CD4-positive, alpha-beta T cell treated with Interleukin-15 for 1 hour (primary cell): ENCODE measurements at places on chromosomes 11 and 22.

DNA sequence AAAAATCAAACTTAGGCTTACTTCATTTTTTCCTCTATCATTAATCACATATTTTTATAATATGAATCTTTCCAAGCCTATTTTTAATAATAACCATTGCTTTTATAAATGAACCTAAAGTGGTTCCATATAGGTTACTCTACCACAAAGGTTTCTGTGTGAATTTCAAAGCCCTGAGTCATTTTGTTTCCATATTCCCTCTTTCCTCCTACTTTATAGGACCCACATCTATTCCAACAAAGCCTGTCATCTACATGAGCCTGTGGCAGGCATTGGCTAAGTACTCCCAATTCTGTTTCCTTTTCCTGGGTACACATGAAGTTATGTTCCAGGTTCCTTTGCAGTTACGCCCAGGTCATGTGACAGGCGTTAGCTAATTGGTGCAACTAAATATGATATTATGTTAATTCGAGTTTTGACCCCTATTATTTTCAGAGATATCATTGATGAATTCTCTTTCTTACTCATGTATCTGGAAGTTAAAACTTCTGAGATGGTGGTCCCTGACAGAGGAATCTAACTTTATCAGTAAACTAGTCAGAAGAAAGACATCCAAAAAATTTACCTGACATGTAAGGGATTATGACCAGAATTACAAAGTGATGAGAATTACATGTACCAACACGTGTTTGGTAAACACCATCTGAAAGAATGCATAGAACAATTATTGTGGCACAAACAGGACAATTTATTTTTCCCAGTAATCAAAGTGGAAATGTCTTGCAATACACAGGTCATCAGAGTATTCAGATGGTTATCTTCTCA lies 1264.0 kb upstream of the CNTN5 start:
- no peak for DNase-seq

DNA sequence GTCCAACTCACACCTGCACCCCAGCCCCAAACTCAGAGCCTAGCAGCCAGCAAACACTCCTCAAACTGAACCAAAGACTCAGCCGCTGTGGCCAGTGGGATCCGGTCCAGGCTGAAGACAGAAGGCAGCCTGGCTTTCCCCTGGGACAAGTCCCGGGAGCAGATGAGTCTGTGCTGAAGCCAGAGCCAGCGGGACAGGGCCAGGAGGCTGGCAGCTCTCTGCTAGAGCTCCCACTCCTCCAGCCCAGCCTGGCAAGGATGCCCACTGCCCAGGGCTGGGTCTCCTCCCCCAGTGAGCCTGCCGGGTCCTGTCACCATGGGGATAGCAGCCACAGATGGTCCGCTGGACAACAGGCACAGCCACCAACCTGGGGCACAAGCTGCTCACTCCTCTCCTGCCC lies 42.9 kb upstream of the PRR5 start:
- no peak for DNase-seq

DNA sequence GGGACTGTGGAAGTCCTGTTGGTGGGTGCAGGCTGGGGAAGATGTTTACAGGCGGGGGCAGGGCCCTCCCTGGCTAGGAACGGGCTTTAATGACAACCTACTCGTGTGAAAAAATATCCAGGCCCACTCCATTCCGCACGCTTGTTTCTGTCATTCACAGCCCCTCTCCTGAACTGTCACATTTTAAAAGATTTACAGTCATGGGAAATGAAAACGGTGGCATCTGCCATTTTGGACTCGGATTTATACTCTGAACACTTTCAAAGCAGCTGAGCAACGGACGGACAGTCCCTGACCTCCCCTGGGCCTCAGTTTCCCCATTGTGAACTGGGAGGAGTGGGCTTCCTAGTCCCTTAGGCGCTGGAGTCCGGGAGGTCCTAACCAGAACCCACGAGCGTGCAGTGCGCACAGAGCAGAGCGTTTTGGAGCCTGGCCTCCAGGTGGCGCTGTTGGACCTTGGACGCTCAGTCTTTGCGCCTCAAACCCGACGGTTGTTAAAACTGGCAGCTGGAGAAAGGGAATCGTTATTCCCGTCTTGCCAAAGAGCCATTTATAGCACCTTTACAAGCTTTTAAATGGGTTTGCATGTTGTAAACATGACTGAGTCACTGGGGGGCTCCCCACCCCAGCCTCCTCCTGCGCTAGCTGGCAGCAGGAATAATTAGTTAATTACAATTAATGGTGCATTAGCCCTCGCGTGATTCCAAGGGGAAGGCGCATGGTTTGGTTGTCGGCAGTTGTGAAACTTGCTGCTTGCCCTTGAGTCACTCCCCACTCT lies 75.3 kb downstream of the FBLN1 start:
- peak; percentile 66 for DNase-seq

- no peak for DNase-seq
Observed at GRCh38 chr11:9120664-9121468, 29.5 kb upstream of the SCUBE2 start.

GRCh38 chr22:25536589-25536988 lies 27.9 kb upstream of the GRK3 start:
- no peak for DNase-seq

- DNase-seq = no peak
Observed at GRCh38 chr11:108732395-108732794, 67.5 kb downstream of the DDX10 start.

- DNase-seq = no peak
Observed at GRCh38 chr22:23845265-23846080, 6.7 kb upstream of the DERL3 start.

DNA sequence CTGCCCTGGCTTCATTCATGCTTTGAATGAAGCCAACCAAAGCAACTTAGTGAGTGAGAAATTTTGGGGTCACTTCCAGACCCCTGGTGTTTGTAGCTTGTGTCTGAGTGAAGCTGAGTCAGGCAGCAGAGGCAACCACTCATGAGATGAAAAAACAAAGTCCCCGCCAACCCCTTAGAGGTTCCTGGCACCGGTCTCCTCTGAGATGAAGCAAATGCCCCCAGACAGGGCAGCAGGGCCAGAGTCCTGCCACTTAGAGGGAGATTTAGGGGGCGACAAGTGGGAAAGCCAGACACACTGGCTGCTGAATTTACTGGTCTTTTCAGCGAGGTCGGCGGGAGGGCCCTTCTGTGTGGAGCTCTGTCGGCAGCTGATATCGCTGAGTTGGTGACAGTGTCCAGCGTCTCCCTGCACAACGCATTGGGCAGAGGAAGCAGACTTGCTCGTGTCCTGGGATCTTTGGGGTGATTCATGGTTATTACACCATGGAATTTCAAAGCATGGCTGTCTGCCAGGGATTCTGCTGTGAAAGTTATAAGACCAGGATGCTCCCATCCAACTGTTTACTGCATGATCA lies 482.6 kb downstream of the MIAT start:
- no peak for DNase-seq

DNA sequence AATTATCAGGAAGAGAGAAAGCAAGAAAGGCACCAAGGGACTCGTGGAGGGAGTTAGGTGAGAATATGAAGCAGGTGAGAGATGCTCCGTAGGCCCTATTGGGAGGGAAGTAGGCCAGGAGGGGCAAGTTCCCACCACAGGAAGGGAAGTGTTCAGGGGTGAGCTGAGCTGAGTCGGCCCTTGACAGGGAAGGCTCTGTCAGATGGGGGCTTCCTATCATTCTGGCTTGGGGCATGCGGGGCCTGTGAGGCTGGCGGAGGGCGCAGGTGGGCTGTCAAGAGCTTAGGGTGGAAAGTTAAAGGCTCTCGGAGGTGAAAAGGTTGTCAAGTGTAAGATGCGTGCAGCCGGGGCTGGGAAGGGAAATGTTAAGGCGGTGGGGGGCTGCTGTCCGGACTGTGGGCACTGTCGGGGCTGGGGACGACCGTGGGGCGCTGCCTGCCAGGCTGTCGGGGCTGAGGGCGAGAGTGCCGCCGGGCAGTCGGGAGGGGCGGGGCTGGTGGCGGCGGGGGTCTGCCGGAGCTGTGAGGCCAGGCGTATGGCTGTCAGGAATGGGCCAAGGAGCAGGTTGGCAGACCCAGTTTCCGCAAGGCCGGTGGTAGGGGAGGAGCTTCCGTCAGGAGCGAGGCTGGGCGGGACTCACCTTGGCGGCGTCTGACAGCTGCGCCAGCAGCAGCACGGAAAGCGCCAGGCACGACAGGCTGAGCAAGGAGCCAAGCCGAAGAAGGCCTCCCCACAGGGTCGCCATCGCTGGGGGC lies 496 bp downstream of the TMEM9B start:
- DNase-seq = peak; percentile 79

- DNase-seq = no peak
Observed at GRCh38 chr11:3903207-3903896, 47.9 kb downstream of the STIM1 start.

GRCh38 chr11:113562981-113563461 lies 87.8 kb upstream of the DRD2 start:
- DNase-seq = no peak

DNA sequence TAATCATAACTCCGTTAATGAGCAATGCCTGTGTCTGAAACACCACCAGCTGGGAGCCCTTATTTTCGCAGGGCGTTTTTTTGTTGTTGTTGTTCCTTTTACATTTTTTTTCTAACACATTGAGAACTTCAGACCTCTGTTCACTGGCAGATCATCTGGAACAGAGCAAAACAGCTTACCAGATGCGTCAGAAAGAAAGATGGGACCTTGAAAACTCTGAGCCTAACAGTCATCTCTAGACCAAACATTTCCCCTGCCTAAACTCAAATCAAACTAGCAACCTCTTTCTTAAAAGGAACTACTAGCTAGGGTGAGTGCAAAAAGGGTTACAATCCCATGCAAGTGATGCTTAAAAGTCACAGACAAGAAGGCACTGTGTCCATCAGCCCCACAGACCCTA lies 93.2 kb downstream of the PLEKHA7 start:
- no peak for DNase-seq

DNA sequence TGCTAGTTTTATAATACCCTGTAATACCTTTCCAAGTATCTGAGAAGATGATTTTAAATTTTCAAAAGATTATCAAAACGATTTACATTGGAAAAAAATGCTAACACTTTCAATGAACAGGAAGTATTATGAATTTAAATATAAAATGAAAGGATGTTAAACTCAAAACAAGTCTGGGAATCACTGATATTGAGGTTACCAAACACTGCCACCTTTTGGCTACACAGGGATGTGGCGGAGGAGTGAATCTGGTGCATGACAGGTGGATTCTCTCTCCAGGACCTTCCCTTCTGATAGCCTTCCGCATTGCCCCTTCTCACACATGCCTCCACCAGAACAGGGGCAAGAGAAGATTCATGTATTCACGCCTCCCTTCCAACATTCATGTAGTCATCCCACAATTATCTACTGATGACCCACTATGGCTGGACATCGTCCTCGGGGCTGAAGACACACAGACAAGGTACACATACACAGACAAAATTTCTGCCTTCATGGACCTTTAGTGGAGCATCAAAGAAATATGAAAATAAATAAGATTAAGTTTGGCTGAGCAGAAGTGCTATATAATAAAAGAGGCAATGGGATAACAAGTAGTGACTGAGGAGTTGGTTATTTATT lies 34.7 kb downstream of the ATG16L2 start:
- DNase-seq = peak; percentile 41

GRCh38 chr11:86021377-86021776 lies 47.5 kb downstream of the PICALM start:
- no peak for DNase-seq

GRCh38 chr22:42066126-42066761 lies 4.4 kb downstream of the NAGA start:
- DNase-seq = no peak

DNA sequence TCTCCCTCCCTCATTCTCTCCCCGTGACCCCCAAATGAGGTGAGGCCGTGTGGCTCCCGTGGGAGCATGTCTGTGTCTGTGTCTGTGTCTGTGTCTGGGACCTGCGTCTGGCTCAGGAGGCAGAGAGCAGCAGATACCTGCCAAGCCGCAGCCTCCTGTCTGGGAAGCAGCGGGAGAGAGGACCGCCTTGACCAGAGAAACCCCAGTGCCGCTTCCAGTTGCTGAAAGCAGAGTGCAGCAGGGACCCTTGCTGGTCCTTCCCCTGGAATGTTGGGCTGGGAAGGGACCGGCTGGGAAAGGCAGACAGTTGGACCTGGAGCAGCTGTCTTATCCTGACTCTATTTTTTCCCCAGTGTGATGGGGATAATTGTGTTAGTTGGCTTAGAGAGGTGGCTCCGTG lies 525 bp downstream of the CSDC2 start:
- no peak for DNase-seq
